ENCODE measurements at places on chromosomes 1 and 21.

- peaks cover 11% of the 10 kb centered on the region for H3K4me1 ChIP-seq
- no peak overlapping the region for H3K27ac ChIP-seq
- no peak overlapping the region for H3K4me3 ChIP-seq
- no peaks in the 10 kb centered on the region for H3K36me3 ChIP-seq
- no peaks in the 10 kb centered on the region for H3K27me3 ChIP-seq
Measured at GRCh38 chr1:25780318-25781129, 19.5 kb upstream of the SELENON start.

- H3K36me3 ChIP-seq, result no peaks in the 10 kb centered on the region
- peaks cover 21% of the 10 kb centered on the region for H3K4me1 ChIP-seq
- H3K4me3 ChIP-seq, result no peak overlapping the region
- no peaks in the 10 kb centered on the region for H3K27me3 ChIP-seq
- no peak overlapping the region for H3K27ac ChIP-seq
- no peak for DNase-seq
Measured at GRCh38 chr1:160780398-160780755, 15.6 kb upstream of the LY9 start.

DNA sequence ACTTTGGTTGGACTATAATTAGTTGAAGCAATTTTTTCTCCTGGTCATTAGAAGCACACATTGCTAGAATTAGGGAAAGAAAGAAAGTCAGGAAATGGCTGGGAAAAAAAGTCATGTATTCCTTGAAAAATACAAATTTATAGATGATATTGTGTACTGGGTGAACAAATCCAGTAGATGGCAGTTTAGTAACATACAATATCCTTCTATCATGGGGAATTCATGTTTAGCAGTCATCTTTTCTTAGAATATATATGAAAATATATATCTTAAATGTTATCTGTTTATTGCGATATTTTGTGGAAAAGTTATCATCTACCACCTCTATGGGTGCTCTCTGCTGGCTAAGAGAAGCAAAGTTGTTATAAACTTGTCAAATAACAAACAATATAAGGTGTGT is 13.1 kb upstream of the ZRANB2 start:
- H3K27me3 ChIP-seq, result peaks cover 3% of the 10 kb centered on the region
- H3K27ac ChIP-seq, result no peak overlapping the region
- H3K4me1 ChIP-seq, result no peaks in the 10 kb centered on the region
- no peak overlapping the region for H3K4me3 ChIP-seq
- DNase-seq, result no peak
- no peaks in the 10 kb centered on the region for H3K36me3 ChIP-seq

DNA sequence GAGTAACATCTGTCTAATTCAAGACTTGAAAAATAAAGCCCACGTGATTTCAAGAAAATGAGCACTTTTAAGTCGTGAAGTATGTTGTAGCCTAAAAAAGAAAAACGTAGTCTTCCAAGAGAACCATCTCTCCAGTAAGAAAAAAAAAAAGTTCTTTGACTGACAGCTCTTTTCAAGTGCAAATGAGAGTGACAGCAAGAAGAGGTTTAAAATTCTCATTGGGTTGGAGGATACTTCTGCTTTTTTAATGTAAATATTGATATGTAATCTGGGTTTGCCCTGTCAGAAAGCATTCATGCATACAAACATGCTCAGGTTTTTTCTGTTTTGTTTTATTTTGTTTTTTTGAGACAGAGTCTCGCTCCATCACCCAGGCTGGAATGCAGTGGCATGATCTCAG is 32.3 kb upstream of the PRDM2 start:
- H3K27ac ChIP-seq, result no peak overlapping the region
- H3K27me3 ChIP-seq, result no peaks in the 10 kb centered on the region
- no peak for DNase-seq
- no peak overlapping the region for H3K4me3 ChIP-seq
- H3K36me3 ChIP-seq, result no peaks in the 10 kb centered on the region

DNA sequence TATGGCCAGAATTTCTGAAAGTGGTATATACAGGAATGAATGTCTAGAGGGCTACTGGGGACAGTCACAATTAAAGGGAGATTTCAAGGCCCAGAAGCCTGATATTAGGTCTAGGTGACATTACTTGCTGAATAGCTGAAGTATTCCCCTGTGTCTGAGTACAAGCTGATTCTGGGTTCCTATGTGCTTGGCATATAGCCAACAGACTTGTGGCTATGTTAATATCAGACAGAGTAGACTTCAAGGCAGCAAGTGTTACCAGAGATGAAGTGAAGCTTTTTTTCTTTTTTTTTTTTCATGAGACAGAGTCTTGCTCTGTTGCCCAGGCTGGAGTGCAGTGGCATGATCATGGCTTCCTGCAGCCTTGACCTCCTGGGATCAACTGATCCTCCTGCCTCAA is 8.3 kb downstream of the TTC4 start:
- H3K4me3 ChIP-seq, result no peak overlapping the region
- H3K36me3 ChIP-seq, result peaks cover 4% of the 10 kb centered on the region
- no peak for DNase-seq

- peaks cover 67% of the 10 kb centered on the region for H3K27me3 ChIP-seq
- H3K4me3 ChIP-seq, result no peak overlapping the region
- H3K36me3 ChIP-seq, result no peaks in the 10 kb centered on the region
- no peak for DNase-seq
Measured at GRCh38 chr21:36709030-36709867, 10.3 kb downstream of the SIM2 start.

GRCh38 chr1:53471000-53471399 is 11.8 kb downstream of the DMRTB1 start:
- no peak overlapping the region for H3K4me3 ChIP-seq
- no peaks in the 10 kb centered on the region for H3K4me1 ChIP-seq
- no peak overlapping the region for H3K27ac ChIP-seq
- no peaks in the 10 kb centered on the region for H3K36me3 ChIP-seq
- DNase-seq, result no peak

DNA sequence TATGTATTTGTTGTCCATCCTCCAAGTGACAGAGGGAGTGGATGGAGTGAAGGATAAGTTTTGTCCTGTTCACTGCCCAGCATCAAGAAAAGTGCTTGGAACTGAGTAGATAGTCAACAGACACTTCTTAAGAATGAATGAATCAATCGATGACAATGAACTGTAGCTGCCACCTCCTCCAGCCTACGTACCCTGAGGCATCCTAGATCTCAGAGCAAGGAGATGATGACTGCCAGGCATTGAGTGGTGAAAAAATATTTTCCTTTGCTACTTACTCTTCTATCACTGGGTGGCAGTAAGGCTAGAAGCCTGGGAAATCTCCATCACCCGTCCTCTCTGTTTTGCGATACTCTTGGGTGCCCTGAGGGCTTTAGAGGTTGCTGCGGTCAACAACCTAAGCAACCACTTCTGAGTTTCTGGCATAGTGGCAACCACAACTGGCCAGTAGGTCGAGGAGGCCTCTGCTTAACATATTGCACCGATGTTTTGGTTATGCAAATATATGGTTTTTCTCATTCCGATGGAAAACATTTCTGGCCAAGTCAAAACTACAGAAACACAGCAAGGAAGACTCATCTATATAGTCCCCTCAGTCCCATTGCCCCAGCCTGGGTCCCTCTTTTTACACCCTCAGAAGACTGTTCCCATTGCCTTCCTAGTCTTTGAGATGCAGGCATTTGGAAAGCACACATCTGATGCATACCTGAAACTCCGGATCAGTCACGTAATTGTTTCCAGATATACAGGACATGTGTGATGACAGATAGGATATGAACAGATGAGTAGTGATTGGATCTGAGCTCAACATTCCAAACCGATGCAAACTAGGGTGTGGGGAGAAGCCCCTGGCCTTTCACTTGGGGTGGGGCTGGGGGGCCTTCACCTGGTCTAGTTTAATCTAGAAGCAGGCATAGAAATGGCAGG is 136.8 kb downstream of the RUNX1 start:
- no peak overlapping the region for H3K4me3 ChIP-seq
- no peak for DNase-seq
- H3K27ac ChIP-seq, result no peak overlapping the region
- no peaks in the 10 kb centered on the region for H3K27me3 ChIP-seq

GRCh38 chr1:107963008-107963407 is 2.0 kb downstream of the VAV3 start:
- no peak for DNase-seq
- peak overlapping the region; percentile 80 for H3K4me3 ChIP-seq
- H3K27me3 ChIP-seq, result peaks cover 6% of the 10 kb centered on the region
- no peaks in the 10 kb centered on the region for H3K36me3 ChIP-seq
- H3K27ac ChIP-seq, result peak overlapping the region; percentile 83
- peaks cover 23% of the 10 kb centered on the region for H3K4me1 ChIP-seq

DNA sequence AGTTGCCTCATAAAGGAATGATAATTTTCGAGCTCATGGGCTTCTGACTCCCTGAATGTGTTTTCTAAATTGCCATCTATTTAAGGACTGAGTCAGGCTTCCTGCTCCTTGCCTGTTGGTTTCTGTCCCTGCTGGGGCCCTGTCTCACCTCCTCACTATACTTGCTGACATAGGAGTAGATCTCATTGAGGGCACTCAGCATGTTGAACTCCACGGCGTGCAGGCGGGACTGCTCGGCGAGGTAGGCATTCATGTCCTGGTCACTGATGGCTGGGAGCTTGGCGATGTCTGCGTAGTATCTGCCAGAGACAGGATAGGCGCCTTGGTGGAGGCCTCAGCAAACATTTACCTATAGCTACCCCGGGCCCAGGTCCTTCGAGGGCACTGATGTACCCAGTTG is 116.9 kb upstream of the CD34 start:
- no peaks in the 10 kb centered on the region for H3K27me3 ChIP-seq
- no peak overlapping the region for H3K4me3 ChIP-seq
- DNase-seq, result no peak
- no peaks in the 10 kb centered on the region for H3K4me1 ChIP-seq

- no peaks in the 10 kb centered on the region for H3K27me3 ChIP-seq
- H3K36me3 ChIP-seq, result peaks cover 64% of the 10 kb centered on the region
- H3K27ac ChIP-seq, result no peak overlapping the region
- peaks cover 12% of the 10 kb centered on the region for H3K4me1 ChIP-seq
- DNase-seq, result no peak
Measured at GRCh38 chr1:24427545-24427862, 11.9 kb downstream of the NIPAL3 start.

- no peaks in the 10 kb centered on the region for H3K27me3 ChIP-seq
- peaks cover 21% of the 10 kb centered on the region for H3K4me1 ChIP-seq
- H3K36me3 ChIP-seq, result peaks cover under 1% of the 10 kb centered on the region
- DNase-seq, result no peak
Measured at GRCh38 chr1:226741009-226741408, 1.9 kb upstream of the ITPKB start.

DNA sequence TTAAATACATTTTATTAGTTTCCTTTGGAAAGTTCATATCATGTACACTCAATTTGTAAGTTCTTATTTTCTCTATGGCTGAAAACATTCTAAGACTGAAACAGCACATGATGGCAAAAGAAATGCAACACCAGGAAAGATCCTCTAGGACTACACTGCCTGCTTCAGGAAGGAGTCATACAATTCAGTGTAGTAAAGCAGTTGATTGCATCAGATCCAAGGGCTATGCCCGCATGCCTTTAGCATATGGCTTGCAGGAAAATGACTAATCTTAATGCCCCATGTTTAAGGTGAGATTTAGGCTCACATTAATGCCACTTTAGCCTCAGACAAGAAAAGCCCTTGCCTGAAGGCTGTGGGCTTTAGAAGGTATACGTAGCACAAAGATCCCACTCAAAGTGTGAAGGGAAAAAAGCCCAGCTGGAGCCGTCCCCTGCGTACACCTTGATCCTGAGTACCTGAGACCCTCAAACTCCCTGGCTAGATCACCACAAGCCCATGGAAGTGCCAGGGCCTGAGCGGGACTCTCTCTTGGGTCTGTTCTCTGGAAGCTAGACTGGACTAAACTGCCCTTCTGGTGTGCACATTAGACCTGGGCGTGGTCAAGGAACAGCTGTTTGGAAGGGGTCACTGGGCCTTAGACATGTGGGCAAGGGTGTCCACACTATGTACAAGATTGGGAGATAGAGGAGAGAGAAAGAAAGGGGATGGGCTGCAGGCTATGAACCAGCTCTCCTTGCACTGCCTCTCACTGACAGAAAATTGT is 52.9 kb downstream of the ESRRG start:
- no peaks in the 10 kb centered on the region for H3K4me1 ChIP-seq
- no peak overlapping the region for H3K27ac ChIP-seq
- H3K27me3 ChIP-seq, result no peaks in the 10 kb centered on the region
- DNase-seq, result no peak
- no peak overlapping the region for H3K4me3 ChIP-seq

- no peak overlapping the region for H3K27ac ChIP-seq
- peaks cover 25% of the 10 kb centered on the region for H3K36me3 ChIP-seq
- no peaks in the 10 kb centered on the region for H3K4me1 ChIP-seq
- no peak for DNase-seq
Measured at GRCh38 chr21:17602874-17603273, 9.8 kb downstream of the BTG3 start.

DNA sequence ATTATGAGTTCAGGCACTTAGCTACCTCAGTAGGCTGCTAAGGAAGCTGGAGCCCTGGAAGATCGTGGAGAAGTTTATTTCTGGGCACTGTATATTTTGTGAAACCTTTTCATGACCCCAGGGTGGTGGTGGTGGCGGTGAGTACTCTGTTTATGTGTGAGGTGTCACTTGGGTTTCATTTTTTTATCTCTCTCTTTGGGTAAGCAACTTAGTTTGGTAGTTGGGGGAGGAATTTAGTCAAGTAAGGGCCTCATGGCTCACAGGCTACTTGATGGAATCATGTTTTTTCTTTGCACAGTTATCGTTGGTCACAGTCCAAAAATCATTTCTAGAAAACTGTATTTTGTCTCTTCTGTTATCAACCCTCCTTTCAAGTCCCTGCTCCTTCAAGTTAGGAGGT is 33.9 kb downstream of the C1orf141 start:
- H3K27ac ChIP-seq, result no peak overlapping the region
- no peak for DNase-seq
- no peaks in the 10 kb centered on the region for H3K27me3 ChIP-seq
- no peaks in the 10 kb centered on the region for H3K4me1 ChIP-seq
- no peak overlapping the region for H3K4me3 ChIP-seq

DNA sequence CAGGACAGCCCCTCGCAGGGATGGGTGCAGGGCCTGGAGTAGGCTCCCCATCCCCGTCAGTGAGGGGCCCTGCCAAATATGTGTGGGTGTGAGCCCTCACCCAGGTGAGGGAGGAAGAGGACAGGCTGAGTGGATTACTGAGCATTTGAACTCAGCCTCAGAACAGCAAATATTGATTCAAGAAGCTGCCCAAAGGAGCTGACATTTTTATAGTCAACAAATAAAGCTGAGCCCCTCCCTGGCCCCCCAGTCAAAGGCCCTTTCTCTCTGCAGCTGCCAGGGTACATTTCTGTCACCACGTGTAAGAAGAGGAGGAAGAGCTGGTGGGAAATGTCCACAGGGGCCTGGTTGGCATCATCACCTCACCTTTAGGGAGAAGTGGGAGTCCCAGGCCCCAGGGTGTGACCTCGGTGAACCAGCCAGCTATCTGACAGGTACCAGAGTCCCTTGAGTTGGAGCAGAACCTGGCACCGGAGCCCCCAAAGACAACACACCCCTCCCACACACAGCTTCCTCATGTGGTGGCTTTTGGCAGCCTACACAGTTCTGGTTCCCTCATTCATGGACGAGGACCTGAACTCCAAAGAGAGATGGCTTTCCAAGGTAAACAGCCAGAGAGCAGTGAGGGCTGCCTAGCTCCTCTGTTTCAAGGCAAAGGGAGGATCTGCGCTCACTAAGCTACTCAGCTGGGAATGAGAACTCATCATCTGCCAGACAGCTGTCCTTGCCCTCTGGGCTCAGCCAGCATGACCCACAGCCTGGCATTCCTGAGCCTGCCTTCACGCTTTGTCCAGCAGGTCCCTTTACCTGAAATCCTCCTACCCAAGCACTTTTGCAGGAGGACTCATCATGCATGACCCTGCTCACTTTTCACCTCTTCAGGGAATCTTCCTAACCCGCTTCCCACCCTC is 43.0 kb upstream of the TENT5C start:
- no peaks in the 10 kb centered on the region for H3K27me3 ChIP-seq
- H3K4me1 ChIP-seq, result no peaks in the 10 kb centered on the region
- no peak overlapping the region for H3K4me3 ChIP-seq
- DNase-seq, result no peak

All from T-cell (primary cell).